Brain pericyte (primary cell): ENCODE measurements at places on chromosomes 4 and X.

DNA sequence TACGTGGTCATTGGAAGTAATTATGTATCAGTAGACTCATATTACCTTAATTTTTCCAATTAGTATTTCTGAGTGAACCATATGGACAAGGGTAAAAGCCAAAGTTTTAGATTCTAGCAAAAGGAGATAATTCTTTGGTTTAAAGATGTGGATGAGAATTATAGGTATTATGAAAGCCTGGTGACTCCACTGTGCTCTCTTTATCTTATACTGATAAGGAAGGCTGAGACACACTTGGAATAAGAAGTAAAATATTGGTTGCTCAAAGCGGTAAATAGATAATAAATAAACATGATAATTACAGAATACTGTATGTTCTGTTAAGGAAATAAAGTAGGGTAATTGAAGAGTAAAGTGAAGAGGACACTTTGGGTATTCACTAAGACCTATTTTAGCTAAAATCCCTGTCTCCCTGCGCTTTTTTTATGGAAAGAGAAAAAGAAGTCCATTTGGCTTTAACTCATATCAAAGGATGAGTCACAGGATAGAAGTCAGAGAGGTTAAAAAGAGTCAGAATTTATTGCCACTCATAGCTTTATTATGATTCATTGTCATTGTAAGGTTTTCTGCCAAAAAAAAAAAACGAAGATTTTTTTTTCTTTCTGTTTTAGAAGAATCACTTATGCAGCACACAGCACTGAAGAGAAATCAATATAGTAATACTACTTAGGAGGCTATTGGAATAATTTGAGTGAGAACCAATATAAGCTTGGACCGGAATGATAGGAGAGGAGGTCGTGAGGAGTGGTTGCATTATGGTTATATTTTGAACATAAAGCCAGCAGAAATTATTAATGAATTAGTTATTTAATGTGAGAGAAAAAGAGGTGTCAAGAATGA is 2463.1 kb downstream of the ARAP2 start:
- DNase-seq, result no peak

- DNase-seq, result no peak
Measured at GRCh38 chr4:34643476-34643875, 1600.8 kb downstream of the ARAP2 start.

- no peak for DNase-seq
Measured at GRCh38 chrX:85018471-85018870, 14.8 kb downstream of the APOOL start.

DNA sequence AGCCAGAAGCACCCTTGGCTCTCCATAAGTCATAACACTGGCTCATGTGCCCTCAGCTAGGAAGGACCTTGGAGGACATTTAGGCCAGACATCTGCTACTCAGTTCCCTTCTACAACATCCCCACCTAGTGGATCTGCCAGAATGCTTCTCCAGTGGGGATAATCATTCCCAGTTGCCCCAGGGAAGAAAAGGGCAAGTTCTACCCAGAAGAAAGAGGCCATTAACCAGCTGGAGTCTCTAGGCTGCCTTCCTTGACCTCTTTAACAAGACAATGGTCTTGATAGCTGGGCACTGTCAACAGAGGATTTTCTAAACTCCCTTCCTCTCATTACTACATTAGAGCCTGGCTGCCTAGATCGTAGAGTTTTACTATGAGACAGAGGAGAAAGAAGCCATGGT is 42.0 kb downstream of the LGI2 start:
- no peak for DNase-seq

DNA sequence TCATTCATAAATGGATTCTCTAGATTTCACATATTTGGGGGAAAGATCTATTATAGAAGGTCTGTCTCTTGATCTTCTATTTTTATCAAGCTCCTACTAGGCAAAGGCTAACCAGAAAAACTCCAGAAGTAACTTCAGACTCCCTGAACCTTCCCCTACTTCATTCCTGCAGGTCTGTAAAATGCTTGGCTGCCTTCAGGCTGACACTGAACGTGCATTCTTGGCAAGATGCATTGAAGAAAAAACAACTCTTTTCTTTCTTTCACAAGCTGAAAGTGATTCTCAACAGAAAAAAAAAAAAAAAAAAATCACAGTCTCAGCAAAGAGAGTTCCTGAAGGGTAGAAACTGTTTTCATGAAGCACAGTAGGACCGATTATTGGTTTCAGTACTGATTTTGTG is 12.7 kb downstream of the OPHN1 start:
- DNase-seq, result no peak

GRCh38 chr4:68592673-68593072 is 16.6 kb upstream of the UGT2B17 start:
- no peak for DNase-seq

- no peak for DNase-seq
Measured at GRCh38 chr4:146073517-146073916, 102.0 kb upstream of the LSM6 start.

- DNase-seq, result no peak
Measured at GRCh38 chrX:46029777-46030176, 515.4 kb downstream of the ZNF674 start.
